Effector memory CD4-positive, alpha-beta T cell (primary cell): ENCODE measurements at places on chromosomes 3 and 15.

- no peak for DNase-seq
Observed at GRCh38 chr15:27495963-27496459, 525.0 kb downstream of the GABRG3 start.

DNA sequence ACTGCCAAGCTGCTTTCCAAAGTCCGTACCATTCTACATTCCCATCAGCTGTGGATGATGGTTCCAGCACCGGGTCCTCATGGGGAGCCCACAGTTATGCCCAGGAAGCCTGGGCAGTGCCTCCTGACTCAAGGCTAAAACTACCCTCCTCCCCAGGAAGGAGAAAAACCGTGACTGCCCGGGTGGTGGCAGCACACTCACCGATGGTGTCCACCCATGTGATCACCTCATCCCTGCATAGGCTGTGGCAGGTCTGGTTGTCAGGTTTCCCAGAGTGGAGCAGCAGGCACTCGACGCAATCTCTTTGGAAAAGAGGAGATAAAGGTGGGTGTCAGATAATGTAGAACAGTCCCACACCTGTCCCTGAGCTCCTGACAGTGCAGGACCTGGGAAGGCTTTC, 38.6 kb downstream of the UMPS start:
- DNase-seq = no peak

DNA sequence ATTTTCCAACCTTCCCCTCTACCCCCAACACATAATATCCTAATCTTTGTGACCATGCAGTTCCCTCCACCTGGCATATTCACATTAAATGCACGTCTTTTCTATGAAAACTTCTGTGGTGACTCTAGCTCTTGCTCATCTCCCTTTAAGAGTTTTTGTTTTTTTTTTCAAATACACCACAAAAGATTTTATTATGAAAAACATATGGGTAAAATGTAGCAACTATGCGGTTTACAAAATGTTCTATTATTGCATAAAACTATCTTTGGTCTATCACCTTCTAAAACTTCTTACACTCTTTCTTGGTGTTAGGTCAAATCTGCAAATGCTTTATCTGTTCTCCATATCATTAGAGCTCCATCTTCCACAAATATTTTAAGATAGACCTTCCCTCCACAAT, 38.6 kb upstream of the ADGRG7 start:
- DNase-seq = no peak

DNA sequence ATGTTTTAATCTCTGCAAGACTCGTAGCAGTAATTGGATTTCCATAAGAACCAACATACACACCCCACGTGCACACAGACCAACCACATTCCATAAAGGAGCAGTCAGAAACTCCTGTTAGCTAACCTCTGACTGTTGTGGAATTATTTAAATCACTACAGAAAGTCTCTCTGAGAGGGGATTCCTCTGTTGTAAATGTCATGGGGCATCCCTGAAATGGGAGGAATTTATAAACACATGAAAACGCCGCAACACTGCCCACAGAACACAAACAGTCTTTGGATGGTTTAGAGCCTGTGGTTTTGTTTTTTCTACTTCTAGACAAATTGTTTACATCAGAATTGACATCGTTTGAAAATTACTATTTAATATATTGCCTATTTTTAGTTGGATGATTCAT, 740.1 kb upstream of the GRM7 start:
- DNase-seq = no peak

- DNase-seq = no peak
Observed at GRCh38 chr3:48082580-48083184, 66.5 kb upstream of the MAP4 start.

DNA sequence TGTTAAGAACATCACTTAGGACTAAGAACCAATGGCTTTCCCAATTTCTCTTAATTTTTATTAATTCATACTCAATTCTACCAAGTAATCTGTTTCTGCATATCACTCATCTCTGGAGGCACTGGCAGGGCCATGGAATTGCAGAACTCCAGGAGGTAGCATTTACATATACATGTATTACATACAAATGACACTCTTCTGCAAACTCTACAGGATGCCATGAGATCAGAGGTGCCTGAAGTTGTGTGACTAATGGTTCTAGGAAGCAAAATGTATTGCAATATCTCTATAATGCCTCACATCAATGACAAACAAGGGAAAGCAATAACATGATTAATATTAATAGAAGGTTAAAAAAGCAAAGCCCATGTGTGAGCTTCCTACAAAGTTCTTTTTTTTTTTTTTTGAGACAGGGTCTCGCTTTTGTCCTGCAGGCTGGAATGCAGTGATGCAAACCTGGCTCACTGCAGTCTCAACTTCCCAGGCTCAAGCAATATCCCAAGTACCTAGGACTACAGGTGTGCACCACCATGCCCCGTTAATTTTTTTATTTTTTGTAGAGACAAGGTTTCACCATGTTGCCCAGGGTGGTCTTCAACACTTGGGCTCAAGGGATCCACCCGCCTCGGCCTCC, 33.0 kb downstream of the DENND6A start:
- DNase-seq = no peak

DNA sequence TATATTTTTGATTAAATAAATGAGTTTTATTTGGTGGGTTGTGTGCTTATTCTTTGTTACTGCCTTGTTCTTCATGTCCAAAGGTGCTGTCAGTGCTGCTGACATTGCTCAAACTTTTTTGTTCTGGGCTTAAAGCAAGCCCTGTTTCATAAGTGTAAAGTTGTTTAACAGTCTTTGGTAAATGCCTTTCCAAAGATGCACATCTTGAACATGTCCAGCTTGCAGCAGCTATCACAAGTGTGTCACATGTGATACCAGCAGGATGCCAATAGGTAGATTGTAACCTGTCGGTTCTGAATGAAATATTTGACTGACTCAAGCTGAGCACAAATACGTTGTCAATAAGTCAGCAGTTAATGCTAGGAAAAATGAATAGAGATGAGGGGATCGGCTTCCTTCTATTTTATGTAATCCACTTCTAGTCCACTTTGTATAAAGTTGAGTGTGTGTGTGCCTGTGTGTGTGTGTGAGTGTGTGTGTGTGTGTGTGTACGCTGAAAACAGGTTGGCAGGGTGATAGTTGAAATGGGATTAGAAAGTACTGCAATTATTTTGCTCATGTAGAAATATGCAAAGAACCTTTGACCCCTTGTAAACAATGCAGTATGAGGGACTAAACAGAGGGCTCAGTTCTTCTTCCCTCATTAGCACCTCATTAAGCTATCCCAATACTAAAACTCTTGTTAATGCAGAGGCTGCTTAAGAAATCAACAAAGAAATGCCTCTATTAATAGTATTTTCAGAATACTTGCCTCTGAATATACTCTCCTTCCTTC, 986.5 kb downstream of the TUSC7 start:
- no peak for DNase-seq

DNA sequence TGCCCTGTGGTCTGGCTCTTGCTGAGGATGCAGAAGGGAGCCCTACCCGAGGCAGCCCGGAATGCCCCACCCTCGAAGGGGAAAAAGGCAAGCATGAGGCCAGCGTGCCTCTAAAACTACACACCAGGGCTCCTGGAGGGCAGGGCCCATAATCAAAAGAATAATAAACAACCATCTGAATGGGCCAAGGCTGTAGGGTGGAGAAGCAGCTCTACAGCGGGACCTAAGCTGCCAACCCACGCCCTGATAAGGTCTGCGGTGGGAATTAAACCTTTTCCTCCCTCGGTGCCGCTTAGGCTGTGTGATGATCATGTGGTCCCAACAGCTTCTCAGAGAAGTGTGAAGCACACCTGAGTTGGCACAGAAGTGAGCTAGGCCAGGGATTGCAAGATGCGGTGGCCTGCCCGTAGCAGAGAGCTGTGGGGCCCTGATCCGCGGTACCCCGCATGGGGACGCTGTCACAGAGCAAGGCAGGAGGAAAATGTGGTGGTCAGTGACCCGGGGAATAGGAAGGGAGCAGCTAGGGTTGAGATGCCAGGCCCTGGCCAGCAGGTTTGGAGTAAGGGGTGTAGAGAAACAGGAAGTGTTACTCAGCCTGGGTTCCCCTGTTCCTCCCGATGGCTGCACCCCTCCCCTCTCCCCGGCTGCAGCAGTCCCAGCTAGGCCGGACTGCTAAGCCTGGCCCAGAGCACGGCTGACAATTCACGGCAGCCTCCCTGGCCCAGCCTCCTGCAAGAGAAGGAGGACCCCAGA, 1.1 kb upstream of the C15orf62 start:
- DNase-seq = no peak

DNA sequence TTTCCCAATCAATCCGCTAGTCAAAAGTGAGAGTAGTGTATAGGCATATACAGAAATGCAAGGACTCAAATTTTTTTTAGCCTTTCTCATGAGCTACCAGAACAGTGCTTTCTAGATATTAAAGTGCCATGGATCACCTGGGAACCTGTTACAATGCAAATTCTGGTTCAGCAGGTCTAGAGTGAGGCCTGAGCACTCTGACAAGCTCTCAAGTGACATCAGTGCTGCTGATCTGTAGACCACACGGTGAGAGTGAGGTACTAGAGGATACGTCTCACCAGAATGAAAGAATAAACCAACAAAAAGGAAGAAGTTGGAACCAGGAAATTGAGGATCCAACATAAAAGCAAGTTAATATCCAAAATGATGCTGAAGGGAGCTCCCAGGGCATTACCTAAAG, 16.0 kb upstream of the PLA2G4D start:
- no peak for DNase-seq

DNA sequence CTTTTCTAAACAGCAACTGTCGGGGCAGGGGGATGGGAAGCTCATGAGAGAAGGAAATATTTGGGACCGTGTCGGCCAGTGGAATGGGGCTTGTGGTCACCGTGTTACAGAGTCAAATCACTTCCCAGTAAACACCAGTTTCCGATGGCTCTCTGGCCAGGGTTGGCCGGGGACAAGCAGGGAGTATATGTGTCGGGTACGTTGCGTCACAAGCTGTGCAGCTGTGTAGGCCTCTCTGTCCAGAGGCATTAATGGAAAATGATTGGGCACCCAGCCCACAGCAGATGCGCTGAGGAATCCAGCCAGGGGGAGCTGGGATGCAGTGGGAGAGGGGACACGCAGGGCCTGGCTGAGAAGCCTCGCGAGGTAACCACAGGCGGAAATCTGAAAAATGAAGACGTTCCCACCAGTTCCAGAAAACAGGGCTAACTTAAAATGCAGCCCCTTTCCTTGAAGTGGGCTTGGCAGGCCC, 15.8 kb upstream of the ALDH1A3 start:
- no peak for DNase-seq

- DNase-seq = no peak
Observed at GRCh38 chr3:186413615-186414415, 51.8 kb upstream of the DGKG start.

DNA sequence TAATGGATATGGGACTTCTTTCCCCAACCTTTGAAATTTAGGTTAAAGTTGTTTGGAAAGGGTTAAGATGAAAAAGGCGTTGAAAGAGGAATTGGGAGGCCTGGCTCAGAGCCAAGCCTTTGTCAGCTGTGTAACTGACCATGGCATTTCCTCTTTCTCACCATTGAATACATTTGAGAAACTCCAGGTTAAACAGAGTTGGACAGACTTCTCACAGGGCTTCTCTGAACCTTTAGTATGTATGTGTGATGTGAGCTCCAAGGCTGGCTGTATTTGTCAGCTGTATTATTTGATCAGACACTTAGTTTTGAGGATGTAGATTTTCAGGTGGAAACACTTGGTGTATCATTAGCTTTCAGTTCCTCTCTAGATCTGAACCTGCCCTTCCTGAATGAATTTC, 136.4 kb upstream of the GOLGA6L4 start:
- no peak for DNase-seq

GRCh38 chr15:88035381-88035780, 221.2 kb downstream of the NTRK3 start:
- no peak for DNase-seq

GRCh38 chr3:111238885-111239284, 167.3 kb downstream of the NECTIN3 start:
- DNase-seq = no peak

GRCh38 chr3:39135170-39135805, 18.1 kb downstream of the CSRNP1 start:
- no peak for DNase-seq

GRCh38 chr3:67037615-67038014, 39.5 kb downstream of the KBTBD8 start:
- DNase-seq = no peak

GRCh38 chr3:132730891-132731580, 8.8 kb upstream of the NPHP3 start:
- DNase-seq = no peak

DNA sequence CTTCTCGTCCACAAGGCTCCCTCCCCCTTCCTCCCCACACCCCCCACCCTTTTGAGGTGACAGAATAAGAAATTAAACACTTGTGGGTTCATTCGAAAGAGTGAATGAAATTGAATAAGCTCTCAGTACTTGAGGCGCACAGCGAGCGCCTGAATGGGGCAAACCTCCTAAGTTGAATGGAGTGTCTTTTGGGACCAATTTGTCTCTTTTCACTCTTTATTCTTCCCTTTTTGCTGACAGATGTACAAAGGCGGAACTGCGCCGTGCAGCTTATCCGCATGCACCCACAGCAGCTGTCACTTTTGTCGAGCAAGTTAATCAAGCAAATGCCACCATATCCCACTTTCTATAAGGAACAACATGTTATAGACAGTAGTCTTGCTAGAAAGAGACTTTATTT, 47.9 kb upstream of the FEZF2 start:
- no peak for DNase-seq

GRCh38 chr15:78034495-78035191, 42.9 kb downstream of the TBC1D2B start:
- DNase-seq = peak; percentile 60

- DNase-seq = no peak
Observed at GRCh38 chr3:171358181-171358880, 101.9 kb downstream of the TNIK start.

DNA sequence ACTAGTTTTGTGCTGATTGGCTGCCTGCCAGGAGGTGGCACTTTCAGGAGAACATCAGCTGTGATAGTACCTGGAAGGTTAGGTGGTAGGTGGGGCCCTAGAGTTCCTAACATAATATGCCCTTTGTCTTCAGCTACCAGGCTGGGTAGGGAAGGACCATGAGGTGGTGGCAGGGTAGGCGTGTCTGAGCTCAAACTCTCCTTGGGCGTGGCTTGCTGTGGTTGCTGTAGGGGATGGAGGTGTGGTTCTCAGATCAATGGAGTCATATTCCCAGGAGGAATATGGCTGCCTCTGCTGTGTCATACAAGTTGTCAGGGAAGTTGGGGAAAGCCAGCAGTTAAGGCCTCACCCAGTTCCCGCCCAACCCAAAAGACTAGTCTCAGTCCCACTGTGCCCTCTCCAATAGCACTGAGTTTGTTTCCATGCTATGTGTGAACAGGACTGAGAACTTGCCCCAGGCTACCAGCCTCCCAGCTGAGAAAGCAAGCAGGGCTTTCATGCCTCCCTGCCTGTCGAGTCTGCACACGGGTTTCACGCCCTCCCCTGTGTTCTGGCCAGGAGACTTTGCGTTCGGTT, 107.7 kb downstream of the CHCHD4 start:
- no peak for DNase-seq

DNA sequence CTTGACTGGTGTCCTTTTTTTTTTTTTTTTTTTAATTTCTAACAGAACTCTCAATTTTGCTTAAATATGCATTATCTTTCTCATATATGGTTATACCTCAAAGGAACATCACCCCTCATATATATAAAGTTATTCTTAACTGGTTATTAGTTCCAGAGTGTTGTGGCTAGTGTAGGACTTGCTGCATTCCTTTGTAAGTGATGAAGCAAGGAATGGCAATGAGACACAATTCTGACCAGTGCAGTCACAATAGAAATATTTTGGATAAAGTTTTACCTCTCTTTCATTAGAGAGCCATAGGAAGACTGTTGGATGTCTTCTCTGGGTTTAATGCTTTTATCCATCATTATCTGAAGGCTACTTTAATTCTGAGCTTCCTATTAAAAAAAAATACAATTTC, 75.5 kb upstream of the CBLB start:
- no peak for DNase-seq
